ENCODE measurements at places on chromosomes 5 and 9. TPM values are rescaled to one million over a fixed set of nuclear protein-coding genes. Genes with fewer than 3 reads are reported as not detected.
A peak's percentile ranks its signal among the peaks of the same experiment; 100 is the strongest.

- no peak for DNase-seq
Measured at GRCh38 chr9:17793713-17794622, 215.1 kb downstream of the SH3GL2 start.

GRCh38 chr5:102811972-102812371 is 56.9 kb downstream of the PAM start:
- no peak for DNase-seq

DNA sequence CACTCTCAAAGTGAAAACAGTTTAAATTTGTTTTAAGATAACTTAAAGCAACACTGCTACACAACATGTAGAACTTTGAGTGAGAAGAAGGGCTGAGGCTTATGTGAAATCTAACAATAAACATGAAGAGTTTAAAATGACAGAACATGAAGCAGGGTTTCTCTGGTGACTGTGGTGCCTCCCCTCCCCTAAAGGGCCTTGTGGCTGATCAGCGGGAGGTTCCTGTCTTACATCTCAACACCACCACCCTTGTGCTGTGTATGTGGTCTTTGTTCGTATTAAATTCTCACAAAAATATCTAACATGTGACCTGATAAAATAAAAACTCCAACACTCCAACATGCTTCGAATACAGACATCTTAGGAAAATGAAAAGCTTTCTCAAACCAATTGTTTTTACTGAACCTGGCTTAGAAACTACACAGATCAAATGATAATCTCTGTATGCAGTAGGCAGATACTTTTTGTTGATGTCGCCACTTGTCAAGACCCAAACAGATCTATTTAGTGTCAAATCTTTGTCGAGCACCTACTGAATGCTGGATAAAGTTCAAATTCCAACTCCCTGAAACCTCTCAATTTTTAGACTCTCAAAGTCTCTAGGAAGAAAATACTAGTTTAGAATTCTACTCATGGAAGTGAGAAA is 9.9 kb upstream of the IQGAP2 start:
- no peak for DNase-seq

DNA sequence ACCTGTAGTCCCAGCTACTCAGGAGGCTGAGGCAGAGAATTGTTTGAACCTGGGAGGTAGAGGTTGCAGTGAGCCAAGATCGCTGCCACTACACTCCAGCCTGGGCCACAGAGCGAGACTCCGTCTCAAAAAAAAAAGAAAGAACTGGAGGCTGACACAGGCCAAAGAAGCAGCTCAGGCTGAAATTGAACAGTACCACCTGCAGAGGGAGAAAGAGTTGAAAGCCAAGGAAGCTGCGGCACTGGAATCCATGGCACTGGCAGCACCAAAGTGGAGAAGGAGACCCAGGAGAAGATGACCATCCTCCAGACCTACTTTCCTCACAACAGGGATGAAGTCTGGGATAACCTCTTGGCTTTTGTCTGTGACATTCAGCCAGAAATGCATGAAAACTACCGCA is 11.3 kb upstream of the TMEM141 start:
- no peak for DNase-seq

Gene SNCAIP
- total RNA-seq, result 1.2 TPM

- DNase-seq, result no peak
Measured at GRCh38 chr5:72112389-72112788, 5.1 kb downstream of the MAP1B start.

Gene HNRNPA0
- total RNA-seq, result 17.0 TPM

DNA sequence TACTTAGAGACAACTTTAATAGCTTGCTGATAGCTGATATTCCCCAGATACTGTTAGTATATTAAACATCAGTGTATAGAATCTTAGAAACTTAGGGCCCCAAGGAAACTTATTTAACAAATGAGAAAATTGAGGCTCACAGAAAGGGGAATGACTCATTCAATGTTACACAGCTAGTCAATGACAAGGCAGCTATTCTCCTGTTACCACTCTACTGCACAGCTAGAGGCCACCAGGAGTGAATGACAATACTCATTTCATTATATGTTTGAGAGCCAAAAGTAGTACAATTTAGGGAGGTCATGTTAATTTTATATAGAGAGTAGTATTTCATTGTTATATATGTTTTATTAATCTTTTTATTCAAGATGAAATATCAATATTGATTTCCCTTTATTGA is 33.2 kb upstream of the PCDHB1 start:
- DNase-seq, result no peak

DNA sequence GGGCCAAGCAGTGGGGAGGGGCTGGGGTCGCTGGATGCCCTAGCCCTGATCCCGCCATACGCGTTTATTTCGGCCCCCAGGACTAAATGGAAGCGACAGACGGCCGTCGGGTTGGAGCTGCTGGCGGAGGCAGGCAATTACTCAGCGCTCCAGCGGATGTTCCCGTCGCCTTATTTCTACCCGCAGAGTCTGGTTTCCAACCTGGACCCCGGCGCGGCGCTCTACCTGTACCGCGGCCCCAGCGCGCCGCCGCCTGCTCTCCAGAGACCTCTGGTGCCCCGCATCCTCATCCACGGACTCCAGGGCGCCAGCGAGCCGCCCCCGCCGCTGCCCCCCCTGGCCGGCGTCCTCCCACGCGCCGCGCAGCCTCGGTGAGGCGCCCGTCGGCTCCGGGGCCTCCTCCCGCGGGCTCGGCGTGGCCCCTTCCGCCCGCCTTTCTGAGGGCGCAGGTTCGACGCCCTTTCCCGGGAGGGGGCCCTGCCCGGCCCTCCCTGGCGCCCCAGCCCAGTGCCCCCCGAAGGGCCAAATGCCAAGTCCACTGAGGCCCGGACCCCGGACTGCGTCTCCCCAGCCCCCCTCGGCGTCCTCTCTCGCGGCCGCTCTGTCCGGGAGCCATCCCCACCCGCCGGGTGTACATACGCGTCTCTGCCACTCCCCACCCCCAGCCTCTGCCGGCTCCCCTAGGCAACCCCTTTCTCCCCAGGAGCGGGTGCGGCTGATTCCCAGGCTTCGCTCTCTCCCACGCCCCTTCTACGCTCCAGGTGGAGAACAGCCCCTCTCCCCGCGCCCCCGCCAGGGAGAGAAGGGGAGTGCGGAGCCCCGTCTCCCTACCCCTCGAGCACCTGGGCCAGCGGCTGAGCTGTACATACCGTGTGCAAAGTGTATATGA is 7.0 kb downstream of the BARHL1 start:
- DNase-seq, result no peak

GRCh38 chr5:132883261-132883834 is 9.9 kb downstream of the LEAP2 start:
- DNase-seq, result peak; percentile 59

Measured in heart right ventricle (tissue), 16 donors.